ENCODE measurements at places on chromosomes 12 and 14. TPM values are rescaled to one million over a fixed set of nuclear protein-coding genes. Genes with fewer than 3 reads are reported as not detected.

Gene TPH2
- not detected for total RNA-seq

Gene NID2
- 37.7 TPM for total RNA-seq

Gene ARL1
- 100 TPM for total RNA-seq

Gene DAO
- 0.41 TPM for total RNA-seq

Gene TMEM120B
- 14.2 TPM for total RNA-seq

Gene AGAP2
- 3.7 TPM for total RNA-seq

Gene OR10G2
- not detected for total RNA-seq

Gene HOXC10
- total RNA-seq: 50.7 TPM

Gene CIROP
- not detected for total RNA-seq

Gene CNTN1
- total RNA-seq: 9.9 TPM

Gene PAH
- total RNA-seq: 8.7 TPM

Gene TAS2R43
- 0.85 TPM for total RNA-seq

Gene CYP46A1
- total RNA-seq: 0.82 TPM

Gene IFNG
- total RNA-seq: not detected

Gene CPNE8
- total RNA-seq: 28.5 TPM

Gene TRAF3
- 35.4 TPM for total RNA-seq

Gene TAS2R46
- total RNA-seq: 1.6 TPM

Gene E2F7
- total RNA-seq: 0.28 TPM

Gene NDUFA9
- 96.9 TPM for total RNA-seq

Gene CLEC1B
- total RNA-seq: not detected

Gene GPR65
- 3.8 TPM for total RNA-seq

Gene FAR2
- total RNA-seq: 11.5 TPM

Gene KRT74
- total RNA-seq: not detected

Gene SLC25A21
- 1.4 TPM for total RNA-seq

Gene RNASE3
- 0.38 TPM for total RNA-seq

Gene FICD
- total RNA-seq: 8.5 TPM

Gene RD3L
- not detected for total RNA-seq

Gene TAS2R13
- 2.8 TPM for total RNA-seq

Gene LHX5
- not detected for total RNA-seq
